ENCODE measurements at places on chromosomes 6 and 20.

DNA sequence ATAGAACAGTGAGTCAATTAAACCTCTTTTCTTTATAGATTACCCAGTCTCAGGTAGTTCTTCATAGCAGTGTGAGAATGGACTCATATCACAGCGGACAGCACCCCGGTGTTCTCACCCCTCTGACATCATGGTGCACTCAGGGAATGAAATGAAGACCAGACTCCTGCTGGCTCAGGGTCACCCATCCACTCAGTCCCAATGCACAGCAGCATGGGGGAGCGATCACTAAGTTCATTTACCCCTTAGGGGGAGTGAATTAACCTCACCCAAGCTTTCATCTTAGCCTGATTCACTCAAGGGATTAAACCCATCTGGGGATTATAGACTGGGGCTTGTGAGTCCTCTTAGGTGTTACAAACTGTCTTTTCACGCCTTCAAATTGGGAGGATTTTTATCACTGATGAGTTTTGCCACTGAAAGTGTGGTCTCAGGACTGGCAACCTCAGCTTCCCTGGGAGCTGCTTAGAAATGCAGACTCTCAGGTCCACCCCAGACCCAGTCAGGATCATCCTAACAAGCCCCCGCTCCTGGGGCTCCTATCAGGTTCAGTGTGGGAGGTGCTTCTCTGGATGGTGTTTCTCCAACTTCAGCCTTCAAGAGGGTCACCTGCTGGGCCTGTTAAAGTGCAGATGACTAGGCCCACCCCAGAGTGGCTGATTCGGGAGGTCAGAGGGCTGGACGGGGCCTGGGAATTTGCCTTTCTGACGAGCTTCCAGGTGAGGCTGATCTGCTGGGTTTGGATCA, 44.3 kb upstream of the FRMD1 start:
- DNase-seq: no peak

GRCh38 chr6:31718265-31718664, 3.1 kb downstream of the LY6G6D start:
- DNase-seq: no peak

- DNase-seq: peak; percentile 45
Observed at GRCh38 chr20:461254-462198, 807 bp downstream of the TBC1D20 start.

DNA sequence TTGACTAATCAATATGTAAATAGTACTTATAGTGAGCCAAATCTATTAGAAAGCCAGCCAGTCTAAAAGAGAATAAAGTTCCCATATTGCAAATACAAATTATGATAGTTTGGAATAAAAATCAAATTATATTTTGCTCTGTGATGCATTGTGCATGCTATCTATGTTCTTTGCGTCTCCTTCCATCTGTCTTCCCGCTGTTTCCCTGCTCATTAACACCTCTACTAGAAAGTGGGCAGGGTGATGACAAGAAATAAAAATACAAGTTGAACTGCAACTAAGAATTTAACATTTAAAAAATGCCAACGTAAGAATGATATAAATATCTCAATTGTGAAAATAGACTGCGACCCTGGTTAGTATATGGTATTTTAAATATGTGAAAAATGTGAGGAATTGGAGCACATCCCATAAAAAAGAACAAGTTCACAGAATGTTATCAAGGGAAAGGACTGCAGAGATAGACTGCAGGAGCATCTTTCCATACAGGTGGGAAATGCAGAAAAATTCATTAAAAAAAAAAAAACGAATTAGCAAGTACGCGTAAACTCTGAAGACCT, 157.6 kb upstream of the PDE7B start:
- no peak for DNase-seq

DNA sequence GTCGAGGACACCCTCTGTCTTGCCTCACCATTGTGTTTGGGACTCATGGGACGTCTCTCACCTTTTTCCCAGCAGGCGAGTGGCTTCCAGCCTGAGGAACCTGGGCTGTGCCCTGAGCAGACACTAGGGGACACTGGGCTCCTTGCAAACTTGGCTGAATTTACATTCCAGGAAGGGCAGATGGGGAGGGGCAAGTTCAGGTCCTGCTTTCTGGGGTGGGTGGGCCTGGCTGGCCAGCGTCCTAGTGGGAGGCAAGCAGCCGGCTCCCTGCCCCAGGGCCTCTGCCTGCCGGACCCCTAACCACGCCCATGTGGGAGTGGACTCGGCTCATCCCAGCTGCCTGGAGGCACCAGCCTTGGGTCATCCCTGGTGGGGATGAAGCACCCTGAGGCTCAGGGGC, 48.2 kb upstream of the MLN start:
- DNase-seq: no peak

- peak; percentile 45 for DNase-seq
Observed at GRCh38 chr6:31907158-31907813, 5.4 kb upstream of the ZBTB12 start.

DNA sequence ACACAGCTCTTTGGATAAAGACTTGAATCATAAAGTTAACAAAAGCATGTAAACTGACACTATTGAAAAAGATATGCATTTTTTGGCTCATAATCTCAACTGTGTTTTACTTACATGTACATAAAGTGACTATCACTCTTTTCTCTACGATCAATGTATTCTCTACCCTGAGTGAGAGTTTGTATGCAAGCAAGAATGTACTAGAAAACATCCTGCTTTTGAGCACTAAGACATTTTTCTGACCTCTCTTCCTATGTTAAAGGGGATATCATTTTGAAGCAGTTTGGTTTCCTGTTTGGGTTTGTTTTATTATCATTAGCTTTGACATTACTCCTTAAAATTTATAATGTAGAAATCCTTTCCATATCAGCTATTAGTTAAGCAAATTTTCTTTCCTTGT, 910.8 kb downstream of the C6orf118 start:
- DNase-seq: no peak

GRCh38 chr6:13916230-13916944, 8.4 kb upstream of the RNF182 start:
- DNase-seq: peak; percentile 40

DNA sequence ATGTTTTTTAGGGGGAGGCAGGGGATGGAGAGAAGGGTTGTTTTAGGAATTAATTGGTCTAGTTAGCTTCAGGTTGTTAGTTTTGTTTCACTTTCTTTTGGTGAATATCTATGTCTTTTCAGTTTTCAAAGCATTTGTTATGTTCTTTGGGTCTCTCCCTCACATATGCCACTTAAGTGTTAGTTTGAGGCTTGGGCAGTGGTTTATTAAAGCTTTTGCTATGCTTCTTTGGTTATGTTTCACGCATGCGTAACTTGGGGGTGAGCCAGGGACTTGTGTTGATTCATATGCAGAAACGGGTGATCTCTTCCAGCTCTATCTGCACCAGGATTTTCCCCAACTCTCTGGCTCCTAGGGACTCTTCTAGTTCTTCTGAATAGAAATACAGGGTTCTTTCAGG, 11.4 kb upstream of the MMS22L start:
- peak; percentile 29 for DNase-seq

GRCh38 chr20:59470521-59470920, 133.8 kb upstream of the PHACTR3 start:
- DNase-seq: no peak

GRCh38 chr6:181049-181654, 111.1 kb upstream of the DUSP22 start:
- no peak for DNase-seq

DNA sequence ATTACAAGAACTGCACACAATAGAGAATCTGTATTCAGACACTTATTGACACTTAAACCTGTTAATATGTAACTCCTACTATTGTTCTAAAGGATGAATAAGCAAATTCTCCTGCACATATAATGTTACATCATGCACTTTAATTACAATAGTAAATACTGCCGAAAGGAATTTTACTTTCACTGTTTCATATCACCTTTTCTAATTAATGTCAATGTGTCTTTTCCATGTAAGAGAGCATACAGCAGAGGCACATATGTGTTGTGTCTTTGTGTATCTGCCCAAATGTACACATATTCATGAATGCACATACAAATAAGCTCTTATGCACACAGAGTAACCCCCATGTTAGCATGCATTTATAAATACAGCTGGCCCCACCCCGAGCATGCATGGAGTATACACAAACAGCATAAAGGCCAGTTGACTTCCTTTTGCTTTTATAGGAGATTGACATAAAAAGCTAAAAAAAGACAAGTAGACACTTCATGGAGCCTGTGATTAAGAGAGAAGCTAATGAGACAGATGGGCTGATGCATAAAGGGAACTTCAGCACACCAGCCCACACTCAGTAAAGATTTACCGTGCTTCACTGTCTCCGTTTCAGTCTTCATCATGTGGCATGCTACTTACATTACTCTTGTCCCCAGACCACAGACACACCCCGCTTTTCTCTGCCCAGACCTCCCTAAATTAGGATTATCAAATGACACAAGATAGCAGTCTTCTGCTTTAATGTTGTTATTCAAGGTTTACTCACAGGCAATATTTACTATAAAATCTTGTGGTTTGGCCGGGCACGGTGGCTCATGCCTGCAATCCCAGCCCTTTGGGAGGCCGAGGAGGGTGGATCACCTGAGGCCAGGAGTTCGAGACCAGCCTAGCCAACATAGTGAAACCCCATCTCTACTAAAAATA, 184.6 kb downstream of the ATXN1 start:
- DNase-seq: no peak

GRCh38 chr20:51637241-51637640, 94.7 kb upstream of the NFATC2 start:
- no peak for DNase-seq

DNA sequence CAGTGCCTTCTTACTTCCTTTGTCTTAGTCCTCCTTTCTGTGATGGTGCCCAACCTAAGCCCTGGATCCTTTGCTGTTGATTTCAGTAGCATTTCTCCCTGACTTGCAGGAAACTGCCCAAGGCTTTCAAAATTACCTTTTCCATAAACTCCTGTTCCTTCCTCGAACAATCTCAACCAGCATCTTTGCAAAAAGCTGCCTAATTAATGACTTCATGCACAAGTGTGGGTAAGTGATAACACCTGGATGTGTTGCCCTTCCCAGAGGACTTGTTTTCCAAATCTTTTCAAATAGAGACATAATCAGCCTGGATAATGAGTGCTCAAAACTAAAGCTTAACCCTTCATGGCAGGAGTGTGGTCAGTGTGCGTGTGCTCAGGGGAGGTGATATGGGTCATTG, 118.0 kb downstream of the PCSK2 start:
- no peak for DNase-seq

DNA sequence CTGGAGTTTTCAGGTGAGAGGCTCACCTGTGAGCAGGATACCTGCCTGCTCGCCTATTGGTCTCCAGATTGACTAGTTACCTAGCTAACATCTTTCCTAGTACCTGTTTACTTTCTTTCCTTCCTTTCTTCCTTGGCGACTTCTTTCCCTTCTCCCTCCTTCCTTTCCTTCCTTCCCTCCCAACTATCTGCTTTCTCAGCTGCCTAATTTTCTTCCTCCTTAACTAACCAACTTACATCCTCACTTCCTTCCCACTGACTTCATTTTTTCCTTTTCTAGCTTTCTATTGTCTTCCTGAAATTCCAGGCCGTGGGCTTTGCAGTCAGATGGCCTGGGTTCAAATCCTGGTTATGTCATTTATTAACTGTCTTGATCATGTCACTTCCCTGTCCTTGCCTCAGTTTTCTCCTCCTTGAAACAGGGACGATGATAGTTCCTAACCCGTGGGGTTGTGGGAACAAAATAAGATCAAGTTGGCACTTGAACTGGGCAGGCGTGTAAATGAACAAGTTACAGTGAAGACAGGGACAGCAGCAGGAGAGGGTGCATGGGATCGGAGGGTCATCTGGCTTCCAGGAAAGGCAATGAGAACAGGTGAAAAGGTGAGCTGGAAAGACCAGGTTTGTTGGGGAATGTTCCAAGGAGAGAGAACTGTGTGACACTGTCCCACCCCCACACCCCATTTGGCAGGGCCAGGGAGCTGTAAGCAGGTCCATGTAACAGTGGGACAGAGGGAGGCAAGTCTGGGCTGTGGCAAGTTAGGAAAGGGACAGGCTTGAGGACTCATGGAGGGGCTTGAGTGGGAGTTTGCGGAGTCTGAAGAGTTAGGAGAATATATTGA, 540 bp downstream of the SGK2 start:
- DNase-seq: no peak

DNA sequence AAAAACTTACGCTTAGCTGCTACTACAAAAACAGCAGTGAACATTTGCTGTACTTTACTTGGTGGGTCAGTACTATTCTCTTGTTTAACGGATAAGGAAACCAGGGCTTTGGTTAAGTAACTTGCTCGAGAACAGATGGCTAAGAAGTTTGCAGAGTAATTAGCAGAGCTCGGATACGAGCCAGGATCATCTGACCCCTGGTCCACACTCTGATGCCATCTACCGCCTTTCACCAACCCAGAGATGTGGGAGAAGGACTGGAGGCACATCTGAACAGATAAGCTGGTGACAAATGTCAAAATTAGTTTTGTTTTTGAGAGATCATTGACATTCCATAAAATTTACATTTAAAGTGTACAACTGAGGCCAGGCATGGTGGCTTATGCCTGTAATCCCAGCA, 18.9 kb upstream of the RPL7L1 start:
- DNase-seq: no peak

DNA sequence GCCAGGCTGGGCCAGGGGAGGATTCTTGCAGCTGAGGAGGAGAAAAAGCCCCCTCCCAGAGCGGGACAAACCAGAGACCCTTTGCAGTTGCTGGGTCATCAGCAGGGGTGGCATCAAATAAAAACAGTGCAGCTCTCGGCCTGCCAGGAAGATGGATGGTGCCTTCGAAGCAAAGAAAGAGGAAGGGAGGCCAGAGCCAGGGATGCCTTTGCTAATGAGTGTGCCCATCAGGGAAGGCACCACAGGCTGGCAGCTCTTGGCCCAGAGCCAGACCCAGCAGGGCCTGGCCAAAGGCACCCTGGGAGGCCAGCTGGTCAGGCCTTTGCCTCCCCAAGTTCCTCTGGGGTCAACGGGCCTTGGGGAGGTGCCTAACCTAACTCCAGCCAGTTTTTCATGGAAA, 26.3 kb upstream of the ZNF318 start:
- no peak for DNase-seq

GRCh38 chr6:54053881-54054391, 57.3 kb upstream of the MLIP start:
- DNase-seq: peak; percentile 90

DNA sequence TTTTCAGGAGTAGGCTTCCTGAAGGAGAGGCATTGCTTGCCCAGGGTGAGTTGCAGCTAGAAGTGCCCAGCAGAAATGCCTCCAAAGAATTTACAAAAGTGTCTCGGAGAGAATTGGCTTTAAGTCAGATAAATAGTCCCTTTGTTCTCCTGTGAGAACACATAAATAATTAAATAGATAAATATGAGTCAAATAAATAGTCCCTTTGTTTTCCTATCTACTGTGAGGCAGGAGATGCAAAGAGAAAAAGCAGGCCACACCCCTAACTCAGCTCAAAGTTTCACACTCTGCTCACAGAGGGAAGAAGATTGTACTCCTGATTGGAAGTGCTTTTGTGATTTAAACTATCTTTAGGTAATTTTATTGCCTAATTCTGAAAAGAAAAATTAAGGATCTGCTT, 180.7 kb upstream of the PRSS16 start:
- DNase-seq: no peak

Data from astrocyte of the spinal cord (primary cell).